GOT3 (cell line): ENCODE measurements at places on chromosomes 12 and 14.

DNA sequence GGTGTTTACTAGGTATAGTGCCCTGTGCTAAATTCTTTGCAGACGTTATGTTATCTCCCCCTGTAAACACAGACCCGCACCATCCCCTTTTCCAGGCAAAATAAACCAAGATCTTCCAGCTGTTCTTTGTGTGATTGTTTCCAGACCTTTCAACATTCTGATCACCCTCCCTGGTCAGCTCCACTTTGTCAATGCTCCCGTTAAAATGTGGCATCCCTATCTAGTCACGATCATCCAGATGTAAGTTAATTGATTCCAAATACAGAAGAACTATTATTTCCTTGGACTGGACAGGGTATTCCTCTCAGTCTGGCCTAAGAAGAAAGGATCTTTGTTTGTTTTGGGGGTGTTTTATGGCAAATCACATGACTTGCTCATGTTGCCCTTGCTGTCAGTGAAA, 127.6 kb upstream of the ARID2 start:
- no peak for DNase-seq

- DNase-seq, result no peak
Measured at GRCh38 chr14:69711881-69712560, 54.9 kb upstream of the SRSF5 start.

GRCh38 chr12:49626836-49627235, 3.5 kb downstream of the PRPF40B start:
- no peak for DNase-seq

GRCh38 chr12:7100239-7100638, 8.0 kb upstream of the C1R start:
- DNase-seq, result no peak

GRCh38 chr14:35366056-35366451, 38.5 kb downstream of the NFKBIA start:
- no peak for DNase-seq
